ENCODE measurements at places on chromosomes 12 and 14.

DNA sequence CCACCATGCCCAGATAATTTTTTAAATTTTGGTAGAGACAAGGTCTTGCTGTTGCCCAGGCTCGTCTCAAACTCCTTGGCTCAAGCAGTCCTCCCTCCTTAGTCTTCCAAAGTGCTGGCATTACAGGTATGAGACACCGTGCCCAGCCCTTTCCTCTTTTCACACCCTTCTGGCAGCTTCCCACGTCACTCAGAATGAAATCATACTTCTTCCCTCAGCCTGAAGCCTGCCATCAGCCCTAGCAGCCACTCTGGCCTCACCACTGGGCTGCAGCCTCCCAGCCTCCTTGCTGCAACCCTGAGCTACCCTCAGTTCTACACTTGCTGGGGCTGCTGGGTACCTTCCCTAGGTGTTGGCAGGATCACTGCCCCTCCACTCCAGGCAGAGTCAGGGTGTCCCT, 18.2 kb downstream of the ANKRD9 start:
- DNase-seq, result no peak

- DNase-seq, result no peak
Measured at GRCh38 chr12:51460519-51460918, 35.9 kb downstream of the SLC4A8 start.

DNA sequence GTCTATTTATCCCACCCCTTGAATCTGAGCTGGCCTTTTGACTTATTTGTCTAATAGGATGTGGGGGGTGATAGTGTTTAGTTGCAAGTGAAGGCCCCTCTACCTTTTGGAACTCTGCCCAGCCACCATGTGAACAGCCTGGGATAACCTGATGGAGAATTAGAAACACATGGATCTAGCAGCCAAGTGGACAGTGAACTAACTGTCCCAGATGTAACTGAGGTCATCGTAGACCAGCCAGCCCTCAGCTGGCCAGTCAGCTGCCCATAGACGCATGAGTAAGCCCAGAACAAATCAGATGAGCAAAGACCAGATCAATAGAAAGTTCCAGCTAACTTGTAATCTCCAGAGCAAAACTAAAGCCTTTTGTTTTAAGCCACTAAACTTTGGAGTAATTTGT, 19.0 kb downstream of the KLRB1 start:
- DNase-seq, result no peak

DNA sequence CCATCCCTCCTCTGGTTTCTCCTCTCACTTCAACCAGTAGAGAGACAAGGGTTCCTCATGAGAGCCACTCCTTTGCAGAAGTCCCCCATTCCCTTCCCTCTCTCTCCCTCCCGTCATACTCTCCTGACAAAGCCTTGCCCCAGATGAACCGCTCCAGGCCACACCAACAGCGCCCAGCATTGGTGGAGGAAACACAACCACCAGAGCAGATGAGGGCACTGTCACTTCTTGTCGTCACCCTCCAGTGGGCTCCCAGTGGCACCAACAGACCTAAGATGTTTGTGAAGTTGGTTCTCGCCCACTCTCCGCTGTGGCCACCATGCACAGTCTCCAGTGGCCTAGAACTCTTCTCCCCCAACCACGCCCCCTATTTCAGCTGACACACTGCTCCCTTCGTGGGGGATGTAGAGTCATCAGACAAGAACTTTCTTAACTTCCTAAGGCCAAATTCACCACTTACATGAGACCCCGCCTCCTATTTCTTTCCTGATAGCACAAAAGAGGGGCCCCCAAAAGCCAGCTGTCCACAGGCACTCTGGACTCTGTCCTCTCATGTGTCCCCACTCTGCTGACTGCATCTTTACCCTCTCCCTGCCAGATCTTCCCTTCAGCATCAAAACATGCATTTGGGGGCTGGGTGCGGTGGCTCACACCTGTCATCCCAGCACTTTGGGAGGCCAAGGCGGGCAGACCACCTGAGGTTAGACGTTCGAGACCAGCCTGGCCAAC, 29.2 kb upstream of the PLEKHG6 start:
- no peak for DNase-seq

GRCh38 chr14:39310051-39310450, 76.3 kb downstream of the MIA2 start:
- no peak for DNase-seq

DNA sequence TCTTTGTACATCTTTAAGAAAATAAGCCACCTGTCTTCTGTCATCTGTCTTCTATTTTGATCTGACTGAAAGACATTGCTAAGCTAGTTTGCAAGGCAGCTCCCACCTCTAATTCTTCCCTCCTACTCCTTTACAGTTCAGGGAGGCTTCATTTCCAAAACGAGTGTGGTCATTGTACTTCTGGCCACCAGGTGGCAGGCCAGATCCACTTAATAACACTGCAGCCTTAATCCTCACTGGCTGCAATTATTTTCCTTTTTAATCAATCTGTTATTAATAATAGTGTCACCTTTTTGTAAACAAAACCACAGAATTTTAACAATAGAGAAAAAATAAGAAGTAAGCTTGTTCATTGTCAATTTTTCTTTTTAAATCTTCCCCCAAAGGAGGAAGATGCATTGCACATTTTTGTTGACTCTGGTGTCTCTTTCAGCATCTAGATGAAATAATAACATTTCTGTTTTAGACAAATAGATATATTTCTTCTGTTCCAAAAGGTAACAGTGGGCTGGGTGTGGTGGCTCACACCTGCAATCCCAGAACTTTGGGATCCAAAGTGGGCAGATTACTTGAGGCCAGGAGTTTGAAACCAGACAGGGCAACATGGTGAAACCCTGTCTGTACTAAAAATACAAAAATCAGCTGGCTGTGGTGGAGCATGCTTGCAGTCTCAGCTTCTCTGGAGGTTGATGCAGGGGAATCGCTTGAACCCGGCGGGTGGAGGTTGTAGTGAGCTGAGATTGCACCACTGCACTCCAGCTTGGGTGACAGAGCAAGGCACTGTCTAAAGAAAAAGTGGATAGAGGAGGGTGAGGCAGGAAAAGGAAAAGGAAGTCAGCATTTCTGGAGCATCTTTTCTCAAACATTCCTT, 23.3 kb downstream of the GABARAPL1 start:
- DNase-seq, result no peak

DNA sequence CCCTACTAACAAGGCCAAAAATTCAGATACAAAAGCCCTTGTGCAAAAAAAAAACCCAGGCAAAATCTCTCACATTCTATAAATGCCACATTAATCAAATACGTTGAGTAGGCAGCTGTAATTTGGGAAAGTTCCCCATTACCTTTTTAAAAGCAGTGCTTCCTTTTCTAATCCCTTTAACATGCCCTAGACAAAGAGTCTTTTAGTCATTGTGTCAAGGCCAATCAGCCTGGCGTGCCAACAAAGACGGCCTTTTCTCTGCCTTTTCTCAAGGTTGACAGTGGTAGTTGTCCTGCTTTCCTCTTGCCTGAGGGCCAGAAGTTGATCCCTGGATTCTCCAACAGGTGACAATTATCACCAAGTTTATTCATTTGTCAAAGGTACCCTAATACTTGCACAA, 62.5 kb upstream of the METAP2 start:
- DNase-seq, result no peak

DNA sequence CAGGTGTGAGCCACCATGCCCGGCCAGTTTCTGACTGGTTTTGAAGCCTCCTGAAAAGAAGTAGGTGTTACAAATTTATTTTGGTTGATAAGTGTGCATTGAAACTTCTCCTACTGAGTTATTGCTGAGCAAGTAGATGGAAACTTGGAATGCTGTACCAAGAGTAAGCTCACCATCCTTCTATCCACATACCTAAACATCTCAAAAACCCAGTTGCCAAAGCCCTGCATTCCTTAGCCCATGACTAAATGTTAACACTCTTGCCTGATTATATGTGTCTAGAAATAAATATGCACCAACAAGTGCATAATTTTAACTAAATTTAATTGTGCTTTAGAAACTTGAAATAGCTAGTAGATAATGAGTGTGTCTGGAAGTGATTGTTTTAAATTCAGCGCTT, 357.8 kb downstream of the DUSP6 start:
- DNase-seq, result no peak

DNA sequence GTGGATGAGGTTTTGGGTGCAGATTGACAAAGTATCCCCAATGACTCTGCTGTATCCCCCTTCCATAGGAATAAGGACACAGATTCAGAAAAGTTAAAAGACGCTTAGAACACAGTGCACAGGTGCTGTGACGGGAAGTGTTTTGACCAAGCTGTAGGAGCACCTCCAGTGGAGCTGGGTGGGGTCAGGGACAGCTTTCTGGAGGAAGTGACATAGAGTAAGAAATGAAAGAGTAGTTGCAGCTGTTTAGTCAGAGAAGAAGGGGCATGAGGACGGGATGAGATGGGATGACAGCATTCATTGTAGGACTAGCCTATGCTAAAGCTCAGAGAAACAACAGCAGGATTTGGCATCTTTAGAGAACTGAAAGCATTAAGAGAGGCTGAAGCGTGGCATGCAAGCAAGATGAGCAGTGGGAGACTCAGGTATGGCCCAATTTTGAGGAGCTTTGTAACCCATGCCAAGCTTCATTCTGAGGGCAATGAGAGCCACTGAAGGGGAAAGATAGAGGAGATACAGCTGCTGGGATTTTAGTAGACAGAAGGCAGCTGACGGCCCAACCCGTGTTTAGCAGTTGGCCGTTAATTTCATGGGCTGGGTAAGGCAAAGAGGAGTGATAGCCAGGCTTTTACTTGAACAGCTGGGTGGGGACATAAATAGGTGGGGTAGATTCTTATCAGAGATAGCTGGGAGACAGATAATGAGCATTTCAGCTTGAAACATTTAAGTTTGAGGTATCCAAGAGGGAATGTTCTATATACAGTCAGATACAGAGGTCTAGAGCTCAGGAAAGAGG, 131.8 kb upstream of the KRAS start:
- no peak for DNase-seq

DNA sequence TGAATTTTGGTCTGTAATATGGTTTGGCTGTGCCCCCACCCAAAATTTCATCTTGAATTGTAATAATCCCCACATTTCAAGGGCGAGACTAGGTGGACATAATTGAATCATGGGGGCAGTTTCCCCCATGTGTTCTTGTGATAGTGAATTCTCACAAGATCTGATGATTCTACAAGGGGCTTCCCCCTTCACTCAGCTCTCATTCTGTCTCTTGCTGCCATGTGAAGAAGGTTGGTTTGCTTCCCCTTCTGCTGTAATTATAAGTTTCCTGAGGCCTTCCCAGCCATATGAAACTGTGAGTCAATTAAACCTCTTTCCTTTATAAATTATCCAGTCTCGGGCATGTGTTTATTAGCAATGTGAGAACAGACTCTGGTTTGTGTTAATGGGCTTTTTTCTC, 5.9 kb downstream of the LRRC9 start:
- DNase-seq, result no peak

DNA sequence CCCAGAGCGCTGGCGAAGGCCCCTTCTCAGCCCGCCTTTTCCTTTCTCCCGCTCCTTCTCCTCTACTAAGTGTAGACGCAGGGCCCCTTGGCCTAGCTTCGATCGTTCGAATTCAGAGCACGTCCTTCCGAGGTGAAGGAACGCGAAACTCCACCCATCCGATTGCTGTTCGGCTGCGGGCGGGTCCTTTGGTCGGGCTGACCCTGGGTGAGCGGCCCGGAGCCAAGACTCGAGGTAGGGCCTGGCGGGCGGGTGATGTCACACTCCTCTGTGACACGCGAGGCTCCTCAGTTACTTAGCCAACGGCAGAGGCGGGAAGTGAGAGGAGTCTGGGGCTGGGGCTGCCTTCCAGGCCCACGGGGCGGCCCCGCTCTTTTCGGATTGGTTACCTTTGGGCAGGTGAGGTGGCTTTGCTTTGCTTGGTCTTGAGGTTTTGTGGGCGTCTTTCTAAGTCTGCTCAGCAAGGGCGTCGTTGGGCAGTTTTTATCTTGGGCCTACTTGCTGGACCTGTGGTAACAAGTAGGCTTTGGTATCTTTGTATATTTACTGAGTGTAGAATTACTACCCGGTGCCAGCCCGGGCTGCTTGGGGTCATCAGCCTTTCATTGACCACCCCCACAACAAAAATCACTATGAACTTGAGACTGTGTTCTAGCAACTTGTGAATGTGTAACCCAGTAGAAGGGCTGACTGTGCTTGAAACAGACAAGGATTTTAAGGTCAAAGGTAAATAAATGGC, 694 bp downstream of the TMBIM6 start:
- peak; percentile 44 for DNase-seq

Data from AG09309 (cell line).